ENCODE measurements at places on chromosomes 7 and 10.
A peak's percentile ranks its signal among the peaks of the same experiment; 100 is the strongest.

DNA sequence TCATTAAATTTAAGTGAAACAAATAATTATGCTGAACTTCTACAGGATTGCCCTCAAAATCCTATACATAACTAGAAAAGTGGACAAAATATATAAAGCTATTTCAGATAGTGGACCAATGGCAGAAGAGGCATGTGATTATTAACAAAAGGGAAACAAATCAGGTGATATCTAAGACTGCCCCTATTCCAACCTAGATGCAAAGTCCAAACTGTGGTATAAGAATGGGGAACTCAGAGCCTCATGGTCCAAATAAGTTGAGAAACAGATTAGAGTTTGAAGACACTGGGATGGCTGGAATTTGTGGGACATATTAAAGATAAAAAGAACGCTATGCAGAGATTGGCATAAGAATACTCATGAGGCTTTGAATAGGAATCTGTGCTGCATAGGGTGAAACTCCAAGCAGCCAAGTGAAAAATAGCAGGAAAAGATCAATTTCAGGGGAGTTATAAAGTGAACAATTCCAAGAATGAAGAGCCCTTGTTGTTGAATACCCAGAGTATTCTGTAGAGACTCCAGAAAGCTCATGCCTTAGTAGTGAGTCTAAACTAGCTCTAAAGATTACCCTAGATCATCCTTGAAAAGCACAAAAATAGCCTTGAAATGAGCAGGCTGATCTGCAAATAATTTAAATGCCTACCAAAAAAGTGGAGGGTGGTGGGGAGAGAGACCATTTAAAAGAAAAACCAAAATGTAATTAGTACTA, 152.4 kb downstream of the IMMP2L start:
- DNase-seq, result peak; percentile 55

GRCh38 chr7:140638173-140638791, 2.3 kb downstream of the DENND2A start:
- DNase-seq, result peak; percentile 86

- DNase-seq, result no peak
Observed at GRCh38 chr7:98286701-98287485, 5.4 kb downstream of the BRI3 start.

DNA sequence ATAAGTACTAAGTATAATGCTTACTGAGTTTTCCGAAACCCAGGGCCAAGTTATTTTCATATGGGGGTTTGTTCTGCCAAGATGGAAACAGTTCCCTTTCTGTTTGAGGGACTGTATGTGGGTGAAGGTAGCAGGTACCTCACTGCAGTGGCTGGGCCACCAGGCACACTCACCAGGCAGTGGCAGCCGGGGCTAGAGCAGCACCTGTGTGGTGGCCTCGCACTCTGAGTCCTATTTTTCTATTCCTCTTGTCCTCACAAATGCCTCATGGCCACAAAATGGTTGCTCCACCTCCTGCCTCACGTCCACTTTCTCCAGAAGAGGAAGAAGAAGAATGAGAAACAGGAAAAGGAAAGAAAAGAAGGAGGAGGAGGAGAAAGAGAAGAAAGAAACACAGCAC, 167.3 kb upstream of the SHH start:
- DNase-seq, result no peak

GRCh38 chr10:48291190-48291589, 15.3 kb upstream of the MAPK8 start:
- no peak for DNase-seq

- no peak for DNase-seq
Observed at GRCh38 chr10:513393-513792, 176.1 kb downstream of the DIP2C start.

GRCh38 chr10:5615316-5615715, 51.1 kb downstream of the ASB13 start:
- DNase-seq, result peak; percentile 40

DNA sequence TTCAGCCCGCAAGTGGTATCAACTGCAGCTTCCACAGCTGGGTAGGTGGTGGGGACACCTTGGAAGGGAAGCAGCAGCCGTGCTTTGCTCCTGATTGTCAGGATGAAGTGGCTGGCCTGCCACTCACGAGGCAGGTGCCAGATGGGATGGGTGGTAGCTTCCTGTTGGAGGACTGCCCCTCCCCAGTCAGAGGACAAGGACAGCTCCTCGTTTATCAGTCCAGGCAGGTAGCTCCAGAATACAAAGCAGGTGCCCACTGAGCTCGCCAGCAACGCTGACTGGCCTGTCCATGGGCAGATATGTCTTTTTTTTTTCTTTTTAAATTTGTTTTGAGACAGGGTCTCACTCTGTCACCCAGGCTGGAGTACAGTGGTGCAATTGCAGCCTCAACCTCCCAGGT, 431.3 kb downstream of the GALNT17 start:
- no peak for DNase-seq

All from choroid plexus epithelial cell (primary cell).